ENCODE measurements at places on chromosomes 5 and 9.

GRCh38 chr9:114003351-114003750, 74.7 kb downstream of the AMBP start:
- DNase-seq = no peak

- no peak for DNase-seq
Measured at GRCh38 chr9:3903273-3903672, 377.5 kb upstream of the RFX3 start.

DNA sequence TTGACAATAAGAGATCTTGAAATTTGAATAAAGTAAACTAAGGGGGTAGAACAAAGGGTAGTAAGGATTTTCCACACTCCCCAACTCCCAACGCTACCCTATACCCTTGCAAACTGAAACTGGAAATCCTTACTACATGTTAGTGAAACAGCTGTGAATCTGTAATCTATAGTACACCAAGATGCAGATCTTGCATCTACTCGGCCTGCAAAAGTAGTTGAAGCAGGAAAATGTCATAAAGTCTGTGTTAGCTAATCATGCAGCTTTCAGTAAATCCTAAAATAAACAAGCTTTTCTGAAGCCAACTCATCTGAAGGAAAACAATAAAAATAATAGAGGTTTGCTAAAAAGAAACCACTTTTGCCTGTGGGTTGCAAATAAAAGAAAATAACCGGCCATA, 1242.0 kb upstream of the ACO1 start:
- DNase-seq = no peak

- DNase-seq = peak; percentile 48
Measured at GRCh38 chr9:72271613-72272478, 93.2 kb downstream of the ZFAND5 start.

GRCh38 chr5:83473346-83474160, 2.0 kb downstream of the VCAN start:
- peak; percentile 99 for DNase-seq

GRCh38 chr5:135657536-135658305, 78.9 kb upstream of the CXCL14 start:
- DNase-seq = no peak

- DNase-seq = peak; percentile 32
Measured at GRCh38 chr5:24633715-24634325, 11.0 kb downstream of the CDH10 start.

GRCh38 chr5:97544678-97545077, 361.6 kb upstream of the RIOK2 start:
- DNase-seq = peak; percentile 8

- DNase-seq = no peak
Measured at GRCh38 chr5:178267876-178268275, 35.3 kb upstream of the PHYKPL start.

DNA sequence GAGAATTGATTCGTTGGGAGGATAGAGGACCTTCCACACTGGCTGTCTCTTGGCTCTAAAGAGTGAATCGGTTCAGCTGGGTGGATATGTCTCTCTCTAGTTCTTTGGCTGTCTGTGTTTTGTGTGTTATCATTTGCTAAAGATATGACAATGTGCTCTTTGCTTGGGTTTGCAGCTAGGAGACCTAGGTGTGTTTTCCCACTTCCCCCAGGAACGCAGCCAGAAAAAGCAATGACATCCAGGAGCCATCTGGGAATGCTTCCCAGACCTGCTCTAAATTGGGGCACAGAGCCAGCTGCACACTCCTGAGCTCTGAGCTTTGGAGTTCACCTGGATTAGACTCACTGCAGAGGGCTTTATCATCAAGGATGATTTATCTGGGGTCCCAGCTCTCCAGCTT, 12.8 kb upstream of the PDZD2 start:
- DNase-seq = no peak

- DNase-seq = no peak
Measured at GRCh38 chr5:122745597-122745996, 29.3 kb upstream of the SNX2 start.

GRCh38 chr9:95463148-95464060, 53.4 kb downstream of the PTCH1 start:
- no peak for DNase-seq

DNA sequence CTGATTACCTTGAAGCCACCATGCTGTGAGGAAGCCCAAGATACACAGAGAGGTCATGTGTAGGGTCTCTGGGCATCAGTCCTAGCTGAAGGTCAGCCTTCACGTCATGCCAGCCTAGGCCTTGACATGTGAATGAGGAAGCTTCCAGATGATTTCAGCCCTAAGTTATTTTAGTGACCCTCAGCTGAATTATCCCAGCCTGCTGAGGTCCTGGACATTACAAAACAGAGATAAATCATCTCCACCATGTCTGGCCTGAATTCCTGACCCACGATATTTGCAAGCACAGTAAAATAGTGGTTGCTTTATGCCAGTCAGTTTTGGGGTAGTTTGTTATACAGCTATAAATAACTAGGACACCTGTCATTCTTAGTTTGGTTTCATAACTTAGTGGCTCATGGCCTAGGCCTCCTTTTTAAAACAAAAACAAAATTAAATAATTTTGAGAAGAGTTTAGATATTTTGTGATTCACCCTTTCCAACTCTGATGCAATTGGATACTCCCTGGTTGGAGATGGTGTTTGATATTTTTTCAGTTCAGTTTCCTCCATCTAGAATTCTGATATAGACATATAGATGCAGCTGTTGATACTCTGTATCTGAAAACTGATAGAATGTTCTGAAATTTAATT, 571.3 kb upstream of the CLINT1 start:
- DNase-seq = no peak

DNA sequence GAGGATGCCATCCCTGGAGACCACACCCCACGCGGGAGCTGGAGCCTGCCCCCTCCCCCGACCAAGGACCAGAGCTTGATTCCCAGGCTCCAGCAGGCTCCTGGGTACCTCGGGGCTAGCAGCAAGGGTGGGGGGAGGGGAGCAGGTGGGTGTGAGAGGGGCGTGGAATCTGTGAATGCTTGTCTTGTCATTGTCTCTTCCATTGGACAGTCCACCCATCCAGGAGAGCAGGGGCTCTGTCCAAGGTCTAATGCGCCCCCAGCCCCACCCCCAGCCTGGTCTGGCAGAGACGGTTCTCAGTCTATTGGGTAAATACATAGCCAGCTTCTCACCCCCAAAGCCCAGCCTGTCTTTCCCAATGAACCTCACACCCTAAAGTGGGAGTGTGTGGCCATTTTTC, 22.8 kb downstream of the URM1 start:
- no peak for DNase-seq

DNA sequence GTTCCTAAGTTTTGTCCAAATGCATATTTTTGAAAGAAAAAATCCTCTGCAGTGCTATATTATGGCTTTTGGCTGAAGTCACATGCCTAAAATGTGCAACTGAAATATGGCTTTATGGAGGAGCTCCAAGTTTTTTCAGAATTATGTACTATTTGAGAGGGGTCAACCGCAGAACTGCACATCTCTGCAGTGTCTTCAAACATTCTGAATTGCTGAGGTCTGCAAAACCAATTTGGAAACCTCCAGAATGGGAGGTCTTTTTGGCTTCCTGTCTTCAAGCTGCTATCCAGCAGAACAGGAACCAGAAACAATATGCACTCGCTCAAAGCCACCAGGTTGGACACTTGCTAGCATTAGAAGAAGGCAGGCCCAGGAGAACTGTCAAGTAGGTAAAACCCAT, 376.0 kb upstream of the PAPPA start:
- DNase-seq = no peak

DNA sequence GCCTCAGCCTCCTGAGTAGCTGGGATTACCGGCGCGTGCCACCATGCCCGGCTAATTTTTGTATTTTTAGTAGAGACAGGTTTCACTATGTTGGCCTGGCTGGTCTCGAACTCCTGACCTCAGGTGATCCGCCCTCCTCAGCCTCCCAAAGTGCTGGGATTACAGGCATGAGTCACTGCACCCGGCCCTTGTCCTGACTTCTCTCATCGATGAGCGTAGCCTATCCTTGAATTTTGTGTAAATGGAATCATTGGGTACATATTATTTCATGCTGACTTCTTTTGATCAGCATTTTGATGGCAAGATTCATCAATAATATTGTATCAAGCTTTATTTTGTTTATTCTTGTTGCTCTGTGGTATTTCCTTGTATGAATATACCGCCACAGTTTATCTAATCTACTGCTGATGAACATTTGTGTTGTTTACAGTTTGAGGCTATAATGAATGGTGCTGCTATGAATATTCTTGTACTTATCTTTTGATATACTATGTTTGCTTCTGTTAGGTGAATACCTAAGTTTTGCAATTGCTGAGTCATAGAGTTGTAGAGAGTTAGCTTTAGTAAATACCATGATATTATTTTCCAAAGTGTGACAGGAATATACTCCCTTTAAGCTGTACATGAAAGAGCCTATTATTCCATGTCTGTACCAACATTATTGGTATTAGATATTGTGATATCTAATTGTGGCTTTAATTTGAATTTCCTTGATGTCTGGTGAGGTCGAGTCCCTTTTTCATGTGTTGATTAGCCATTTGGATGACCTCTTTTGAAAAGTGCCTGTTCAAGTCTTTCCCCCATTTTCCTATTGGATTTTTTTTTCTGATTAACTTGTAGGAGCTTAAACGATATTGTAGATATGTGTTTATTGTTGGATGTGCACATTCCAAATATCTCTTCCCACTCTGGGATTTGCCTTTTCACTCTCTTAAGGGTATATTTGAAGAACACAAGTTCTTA, 107.5 kb downstream of the RGS3 start:
- DNase-seq = no peak

- DNase-seq = no peak
Measured at GRCh38 chr9:75845806-75846205, 44.7 kb upstream of the PCSK5 start.

DNA sequence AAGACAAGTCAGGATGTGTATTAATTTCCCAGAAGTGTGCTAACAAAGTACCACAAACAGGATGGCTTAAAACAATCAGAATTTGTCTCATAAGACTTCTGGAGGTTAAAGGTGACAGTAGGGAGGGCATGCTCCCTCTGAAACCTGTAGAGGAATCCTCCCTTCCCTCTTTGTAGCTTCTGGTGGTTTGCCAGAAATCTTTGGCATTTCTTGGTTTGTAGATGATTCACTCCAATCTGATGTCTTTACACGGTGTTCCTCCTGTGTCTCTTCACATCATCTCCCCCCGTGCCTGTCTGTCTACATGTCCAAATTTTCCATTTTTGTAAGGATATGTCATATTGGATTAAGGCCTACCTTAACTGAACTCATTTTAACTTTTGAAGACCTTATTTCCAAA, 471.5 kb downstream of the ZNF608 start:
- DNase-seq = peak; percentile 67

DNA sequence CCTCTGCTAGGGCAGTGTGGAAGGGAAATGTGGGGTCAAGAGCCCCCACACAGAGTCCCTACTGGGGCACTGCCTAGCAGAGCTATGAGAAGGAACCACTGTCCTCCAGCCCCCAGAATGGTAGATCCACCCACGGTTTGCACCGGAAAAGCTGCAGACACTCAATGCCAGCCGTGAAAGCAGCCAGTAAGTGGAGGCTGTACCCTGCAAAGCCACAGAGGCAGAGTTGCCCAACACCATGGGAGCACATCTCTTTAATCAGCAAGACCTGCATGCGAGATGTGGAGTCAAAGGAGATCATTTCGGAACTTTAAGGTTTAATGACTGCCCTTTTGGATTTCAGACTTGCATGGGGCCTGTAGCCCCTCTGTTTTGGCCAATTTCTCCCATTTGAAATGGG, 52.2 kb downstream of the GKAP1 start:
- DNase-seq = no peak

- no peak for DNase-seq
Measured at GRCh38 chr5:124328201-124328600, 418.2 kb downstream of the ZNF608 start.

GRCh38 chr9:948497-948896, 28.0 kb upstream of the DMRT3 start:
- no peak for DNase-seq

DNA sequence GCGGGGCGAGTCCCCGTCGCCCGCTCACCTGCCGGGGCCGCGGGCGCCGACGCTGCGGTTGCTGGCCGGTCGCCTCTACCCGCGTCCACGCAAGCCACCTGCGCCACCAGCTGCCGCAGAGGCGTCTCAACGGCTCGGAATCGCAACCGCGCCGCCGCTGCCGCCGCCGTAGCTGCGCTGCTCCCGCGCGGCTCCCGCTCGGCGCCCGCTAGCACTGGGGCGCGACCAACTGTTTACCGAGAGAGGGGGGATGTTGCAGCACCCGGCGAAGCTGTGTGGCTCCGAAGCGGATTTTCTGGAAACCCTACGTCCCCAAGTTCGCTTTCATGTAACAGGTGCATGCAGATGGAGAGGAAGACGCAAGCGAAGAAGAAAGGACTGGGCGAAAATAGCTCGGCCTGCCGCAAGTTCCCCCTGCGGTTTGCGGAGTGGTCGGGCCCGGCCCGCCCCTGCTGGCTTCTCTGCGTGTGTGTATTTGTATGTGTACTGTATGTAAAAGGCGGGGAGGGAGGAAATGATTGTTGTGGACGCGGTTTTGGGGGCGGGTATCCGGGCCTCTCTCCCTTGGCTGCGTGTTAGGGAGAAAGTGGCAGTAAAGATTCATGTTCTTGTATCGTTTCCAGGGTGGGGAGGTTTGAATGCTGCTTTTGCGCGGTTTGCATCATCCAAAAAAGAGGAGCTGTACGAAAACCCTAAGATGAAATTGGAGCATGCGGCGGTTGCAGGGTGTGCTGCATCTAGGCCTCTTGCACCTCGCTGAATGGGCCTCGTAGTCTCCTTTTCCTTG, at the start of gene PSIP1:
PSIP1 (minus strand) TSS at position 182 of the 787 bp plus-strand sequence. CDS start 782 bp downstream, outside the sequence.
- DNase-seq = peak; percentile 77

- no peak for DNase-seq
Measured at GRCh38 chr9:747567-747966, 93.9 kb upstream of the DMRT1 start.

DNA sequence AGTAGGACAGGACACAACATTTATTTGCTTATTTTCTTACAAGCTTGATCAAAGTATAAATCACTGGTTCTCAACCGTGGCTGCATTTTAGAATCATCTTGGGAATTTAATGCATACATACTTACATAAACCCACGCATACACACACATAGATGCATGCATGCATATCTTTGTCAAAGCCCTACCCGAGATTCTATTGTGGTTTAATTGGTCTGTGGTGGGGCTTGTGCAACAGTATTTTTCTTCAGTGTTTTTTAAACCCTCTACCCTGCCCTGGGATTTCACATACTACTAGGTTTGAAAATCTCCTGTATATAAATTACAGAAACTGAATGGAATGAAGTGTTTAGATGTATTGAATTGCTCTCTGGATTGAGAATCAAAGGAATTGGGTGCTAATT, 1166.2 kb downstream of the MAT2B start:
- no peak for DNase-seq

GRCh38 chr5:66737096-66737495, 140.9 kb downstream of the MAST4 start:
- no peak for DNase-seq

GRCh38 chr5:142655339-142656267, 30.3 kb downstream of the FGF1 start:
- DNase-seq = peak; percentile 69

DNA sequence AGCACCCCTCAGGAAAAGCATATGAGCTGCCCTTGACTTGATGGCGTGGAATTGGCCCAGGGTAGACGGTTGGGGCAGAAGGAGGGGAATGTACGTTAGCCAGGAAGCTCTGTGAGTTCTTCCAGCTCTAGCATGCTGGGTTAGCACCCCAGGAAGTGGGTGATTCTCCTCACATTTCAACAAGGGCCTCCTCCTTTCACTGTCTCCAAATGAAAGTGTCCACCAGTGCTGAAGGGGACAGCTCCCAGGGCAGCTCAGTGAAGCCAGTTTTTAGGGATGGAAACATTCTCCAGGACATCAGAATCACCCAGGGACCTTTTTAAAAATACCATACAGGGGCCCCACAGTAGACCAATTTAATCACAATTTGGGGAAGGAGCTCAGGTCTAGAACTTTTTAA, 17.2 kb upstream of the AFAP1L1 start:
- peak; percentile 70 for DNase-seq
